NCI-H1694 (cell line): ENCODE measurements at places on chromosomes 13 and 19.

DNA sequence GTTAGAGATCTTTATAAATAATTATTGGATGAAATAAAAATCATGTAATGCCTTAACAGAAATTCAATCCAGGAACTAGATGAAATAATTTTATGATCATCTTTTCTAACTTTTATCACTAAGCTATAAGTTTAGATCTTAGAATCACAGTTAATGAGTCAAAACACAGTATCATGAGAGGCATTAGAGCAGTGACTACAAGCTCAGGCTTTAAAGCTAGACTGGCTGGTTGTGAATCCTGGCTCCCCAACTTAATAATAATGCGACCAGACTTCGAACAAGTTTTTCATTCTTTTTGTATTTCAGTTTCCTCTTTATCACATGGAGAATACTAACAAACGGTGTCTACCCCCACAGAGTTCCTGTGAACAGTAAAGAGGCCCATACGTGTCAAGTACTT is 108.6 kb downstream of the MYCBP2 start:
- no peak for DNase-seq

DNA sequence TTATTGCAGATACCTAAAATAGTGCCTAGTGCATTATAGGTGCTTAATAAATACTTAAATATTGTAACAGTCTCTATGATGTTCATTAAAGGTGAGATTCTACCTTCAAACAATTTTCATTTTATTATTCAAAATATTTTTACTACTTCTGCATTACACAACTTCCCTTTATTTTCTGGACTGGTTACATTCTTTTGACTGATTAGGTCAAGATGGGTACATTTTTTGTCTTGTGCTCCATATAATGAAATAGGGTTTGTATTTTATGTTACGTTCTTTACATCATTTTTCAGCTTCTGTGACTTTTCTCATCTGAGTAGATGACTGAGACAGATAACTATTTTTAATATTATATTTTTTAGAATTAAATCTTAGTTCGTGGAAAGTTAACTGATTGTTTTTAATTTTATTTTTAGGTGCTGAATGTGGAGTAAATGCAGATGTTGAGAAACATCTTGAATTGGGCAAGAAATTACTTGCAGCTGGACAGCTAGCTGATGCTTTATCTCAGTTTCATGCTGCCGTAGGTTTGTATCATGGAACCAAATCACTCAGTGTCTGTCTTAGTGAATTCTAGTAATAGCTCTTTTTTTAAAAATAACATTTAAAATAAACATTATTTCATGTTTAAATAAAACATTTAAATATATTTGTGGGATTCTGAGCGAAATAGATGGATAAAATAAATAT is 32.0 kb downstream of the DNAJC3 start:
- DNase-seq: no peak

GRCh38 chr19:47239610-47240296 is 8.8 kb upstream of the BBC3 start:
- DNase-seq: no peak

GRCh38 chr13:109087916-109088623 is 458.7 kb downstream of the MYO16 start:
- DNase-seq: no peak

DNA sequence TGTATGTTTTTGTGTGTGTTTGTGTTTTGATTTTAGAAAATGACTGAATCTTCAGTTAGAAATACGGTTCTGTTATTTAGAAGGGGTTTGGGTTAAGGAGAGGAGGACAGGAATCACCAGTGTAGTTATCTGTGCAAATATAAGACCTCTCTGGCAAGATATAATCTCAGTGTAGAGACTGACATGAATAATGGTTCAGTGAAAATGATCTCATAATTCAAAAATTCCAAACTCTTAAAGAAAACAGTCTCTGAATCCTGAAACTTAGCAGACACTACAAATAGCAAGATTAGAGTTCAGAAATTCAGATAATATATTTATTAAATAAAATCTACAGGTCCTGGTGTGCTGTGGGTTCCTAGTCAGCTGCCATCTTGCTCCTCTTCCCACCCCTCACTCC is 73.5 kb downstream of the PDS5B start:
- DNase-seq: no peak

DNA sequence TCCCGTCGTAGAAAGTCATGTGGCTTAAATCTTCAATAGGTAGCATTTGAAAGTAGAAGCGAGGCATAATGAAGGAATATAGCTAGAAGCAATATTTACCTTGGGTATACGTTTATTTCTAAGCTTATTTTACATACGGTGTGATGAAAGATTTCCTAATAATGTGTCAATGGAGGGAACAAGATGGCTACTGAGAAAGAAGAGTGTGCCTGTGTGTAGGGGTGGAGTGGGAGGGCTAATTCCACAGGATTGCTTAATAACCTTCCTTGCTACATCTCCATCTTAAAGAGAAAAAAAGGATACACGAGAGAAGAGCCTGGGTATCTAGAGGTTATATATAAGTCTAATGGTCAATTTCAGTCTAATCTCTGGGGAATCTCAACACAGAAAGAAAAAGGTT is 2.0 kb downstream of the SPART start:
- DNase-seq: no peak

DNA sequence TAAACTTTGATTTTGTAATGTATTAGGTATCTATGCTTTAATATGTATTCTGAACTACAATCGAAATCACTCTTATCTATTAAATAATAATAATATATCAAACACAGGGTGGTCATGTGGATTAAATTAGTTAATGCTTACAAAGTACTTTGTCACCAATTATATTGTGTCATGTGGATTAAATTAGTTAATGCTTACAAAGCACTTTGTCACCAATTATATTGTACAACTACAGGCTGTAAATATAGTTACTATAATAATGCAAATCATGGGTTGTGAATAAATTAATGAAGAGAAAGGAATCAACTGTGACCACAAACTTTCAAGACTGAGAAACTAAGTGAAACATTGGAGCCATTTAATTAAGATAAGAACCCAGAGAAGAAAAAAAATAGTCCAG is 1929.1 kb upstream of the PCDH20 start:
- DNase-seq: no peak

GRCh38 chr19:2923510-2923909 is 21.3 kb downstream of the ZNF77 start:
- peak; percentile 63 for DNase-seq

- no peak for DNase-seq
Measured at GRCh38 chr13:97431171-97431764, 2.7 kb upstream of the RAP2A start.

GRCh38 chr19:10667867-10668266 is 13.7 kb downstream of the ILF3 start:
- no peak for DNase-seq

GRCh38 chr13:66940113-66940512 is 290.0 kb downstream of the PCDH9 start:
- DNase-seq: no peak

- no peak for DNase-seq
Measured at GRCh38 chr19:47547199-47547598, 25.7 kb downstream of the ZNF541 start.

DNA sequence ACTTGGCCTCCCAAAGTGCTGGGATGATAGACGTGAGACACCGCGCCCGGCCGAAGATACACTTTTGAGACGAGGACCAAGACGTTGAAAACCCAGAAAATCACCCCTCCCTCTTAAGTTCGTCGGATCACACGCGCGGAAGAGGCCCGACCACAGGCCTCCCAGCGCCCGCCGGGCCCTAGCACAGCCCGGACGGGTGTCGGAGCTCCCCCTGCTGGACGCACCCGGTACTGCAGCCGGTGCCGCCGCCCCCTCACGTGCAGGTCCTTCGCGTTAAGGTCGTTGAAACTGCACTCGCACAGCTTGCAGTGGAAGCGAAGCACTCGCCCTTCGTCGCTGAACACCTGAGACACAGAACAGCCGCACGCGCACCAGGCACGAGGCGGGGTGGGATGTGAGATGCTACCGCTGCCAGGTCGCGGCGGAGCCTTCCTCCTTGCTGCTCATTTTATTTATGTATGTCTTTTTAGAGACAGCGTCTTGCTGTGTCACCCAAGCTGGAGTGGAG is 35.7 kb upstream of the MATK start:
- DNase-seq: peak; percentile 37

- DNase-seq: no peak
Measured at GRCh38 chr19:48806518-48806817, 4.4 kb downstream of the BCAT2 start.

DNA sequence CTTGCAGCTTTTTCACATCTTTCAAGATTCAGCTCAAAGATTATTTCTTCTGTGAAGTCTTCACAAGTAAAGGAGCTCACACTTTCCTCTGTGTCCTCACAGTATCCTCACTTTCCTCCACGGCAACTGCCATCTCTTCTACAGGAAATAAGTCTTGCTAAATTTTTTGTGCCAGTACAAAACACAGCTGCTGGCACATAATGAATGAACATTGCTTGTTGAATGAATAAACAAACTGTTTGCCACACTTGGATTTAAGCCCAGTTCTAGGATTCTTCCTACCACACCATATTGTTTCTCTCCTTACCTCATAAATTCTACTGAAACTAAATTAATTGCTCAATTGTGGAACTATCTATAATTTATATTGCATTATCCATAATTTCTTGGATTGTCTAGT is 59.5 kb downstream of the RAP2A start:
- DNase-seq: no peak

- no peak for DNase-seq
Measured at GRCh38 chr13:27822873-27823311, 30.6 kb downstream of the GSX1 start.

GRCh38 chr13:35514061-35514477 is 37.6 kb upstream of the MAB21L1 start:
- DNase-seq: peak; percentile 97

DNA sequence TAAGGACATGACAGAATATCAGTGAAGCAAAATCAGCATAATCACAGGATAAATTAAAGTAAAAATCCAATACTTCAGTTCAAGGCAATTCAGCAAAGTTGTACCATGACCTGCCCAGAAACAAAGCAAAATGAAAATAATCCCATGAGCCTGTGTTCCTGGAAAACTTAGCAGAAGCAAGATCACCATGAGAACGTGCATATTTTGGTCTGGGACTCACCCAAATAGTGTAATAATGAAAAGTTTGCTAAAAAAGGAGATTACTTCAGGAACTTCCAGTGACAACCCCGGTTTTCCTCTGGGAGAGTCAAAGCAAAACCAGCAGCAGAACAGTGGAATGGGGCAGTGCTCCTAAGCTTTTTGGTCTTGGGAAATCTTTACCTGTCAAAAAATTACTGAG is 14.9 kb upstream of the RPL21 start:
- DNase-seq: no peak

DNA sequence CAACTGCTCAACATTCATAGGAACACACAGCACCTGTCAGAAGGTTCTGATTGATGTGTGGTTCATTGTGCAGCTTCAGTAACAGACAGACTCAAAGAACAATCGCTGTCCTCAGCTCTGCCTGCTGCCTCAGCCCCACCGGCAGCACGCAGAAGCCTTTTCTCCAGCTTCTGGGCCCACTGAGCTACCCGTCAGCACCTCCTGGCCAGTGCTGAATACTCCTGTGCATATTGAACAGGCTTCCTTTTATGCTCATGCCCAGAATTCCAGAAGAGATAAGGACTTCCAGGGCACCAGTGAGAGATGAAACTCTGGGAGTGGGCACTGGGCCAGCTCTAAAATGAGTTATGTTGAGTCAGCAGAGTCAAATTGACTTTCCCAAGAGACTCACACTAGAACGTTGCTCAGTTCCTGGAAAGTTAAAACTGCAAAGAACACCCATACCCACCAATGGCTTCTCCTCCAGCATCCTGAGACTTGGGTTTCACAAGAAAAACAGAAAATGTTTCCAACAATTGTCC is 119.3 kb downstream of the COL4A1 start:
- no peak for DNase-seq

DNA sequence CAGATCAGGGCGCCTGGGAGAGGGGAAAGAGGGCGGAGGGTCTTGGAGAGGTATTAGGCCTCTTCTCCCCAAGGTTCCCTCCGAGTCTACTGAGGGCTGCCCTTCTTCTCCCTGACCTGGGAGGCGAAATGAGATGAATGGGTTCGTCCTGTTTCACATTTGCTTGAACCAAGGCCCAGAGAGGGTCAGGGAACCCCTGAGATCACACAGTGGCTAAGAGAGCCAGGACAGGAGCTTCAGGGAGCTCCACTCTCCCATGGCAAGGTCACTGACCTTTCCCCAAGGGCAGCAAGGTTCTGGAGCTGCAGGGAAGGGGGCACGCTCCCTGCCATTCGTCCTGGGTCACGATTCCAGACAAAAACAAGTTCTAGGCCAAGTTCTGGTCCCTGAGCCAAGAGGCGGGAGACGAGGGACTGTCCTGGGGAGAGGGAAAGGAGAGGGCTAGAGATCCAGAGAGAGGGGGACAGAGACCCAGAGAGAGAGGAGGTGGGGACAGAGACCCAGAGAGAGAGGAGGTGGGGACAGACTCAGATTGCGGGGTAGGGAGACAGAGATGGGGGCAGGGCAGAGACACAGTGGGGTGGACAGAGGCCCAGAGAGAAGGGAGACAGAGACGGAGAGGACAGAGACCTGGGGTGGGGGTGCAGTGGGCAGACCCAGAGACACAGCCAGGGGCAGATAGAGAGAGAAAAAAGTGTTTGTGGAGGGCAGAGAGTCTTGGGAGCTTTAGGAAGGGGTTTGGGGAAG is 541 bp downstream of the ASPDH start:
- no peak for DNase-seq

GRCh38 chr13:43787997-43788396 is 1.2 kb upstream of the ENOX1 start:
- DNase-seq: peak; percentile 54

DNA sequence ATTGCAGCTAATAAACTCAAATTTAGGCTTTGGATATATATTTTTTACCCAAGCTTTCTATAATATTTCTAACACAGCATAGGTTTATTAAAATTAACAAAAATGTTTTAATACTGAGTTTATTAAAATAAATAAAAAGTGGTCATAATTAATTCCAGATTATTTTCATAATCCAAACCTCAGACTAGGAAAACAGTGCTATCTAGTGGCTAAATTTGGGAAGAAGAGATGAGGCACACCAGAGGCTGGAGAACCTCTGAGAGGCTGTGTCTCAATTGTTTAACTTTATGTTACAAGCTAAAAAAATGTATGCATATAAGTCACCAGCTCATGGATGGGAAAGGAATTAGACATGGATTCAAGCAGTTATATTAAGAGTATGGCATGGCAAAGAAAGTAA is 392.5 kb downstream of the DIAPH3 start:
- DNase-seq: no peak

DNA sequence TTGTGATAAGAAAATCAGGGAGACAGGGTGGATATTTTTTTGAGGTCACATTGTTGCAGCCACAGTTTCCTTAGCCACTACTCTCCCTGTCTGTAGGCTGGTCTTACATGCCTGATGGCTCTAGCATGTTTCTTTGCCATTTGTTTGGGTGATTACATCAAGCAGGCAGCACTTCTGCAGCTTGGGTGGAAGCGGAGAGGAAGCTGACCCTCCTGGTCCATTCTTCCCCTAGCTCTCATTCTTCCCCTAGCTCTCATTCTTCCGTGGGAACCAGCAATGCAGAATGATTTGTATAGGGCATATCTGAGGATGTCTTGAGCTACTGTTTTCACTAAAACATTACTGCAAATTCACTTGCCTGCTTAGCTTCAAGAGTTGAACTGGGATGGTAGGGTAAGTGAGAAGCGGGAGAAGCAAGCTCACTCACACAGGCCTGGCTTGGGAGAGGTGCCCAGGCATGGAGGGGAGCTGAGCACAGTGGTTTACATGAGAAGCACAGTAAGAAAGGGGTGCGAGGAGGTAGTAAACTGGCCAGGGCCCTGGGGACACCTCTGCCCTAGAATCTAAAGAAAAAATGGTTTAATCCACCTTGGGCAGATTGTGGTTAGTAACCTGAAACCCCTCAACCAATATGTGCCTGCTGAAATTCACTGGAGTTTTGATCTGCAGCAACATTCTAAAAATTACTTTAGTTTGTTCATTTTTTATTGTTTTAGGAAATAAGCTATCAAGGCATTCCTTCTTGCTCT is 538.9 kb downstream of the RFC3 start:
- DNase-seq: no peak
